ENCODE measurements at places on chromosomes 1 and 21.

GRCh38 chr1:178134061-178134460, 40.2 kb downstream of the RASAL2 start:
- no peak for DNase-seq

GRCh38 chr1:4108331-4108730, 208.3 kb upstream of the C1orf174 start:
- no peak for DNase-seq

DNA sequence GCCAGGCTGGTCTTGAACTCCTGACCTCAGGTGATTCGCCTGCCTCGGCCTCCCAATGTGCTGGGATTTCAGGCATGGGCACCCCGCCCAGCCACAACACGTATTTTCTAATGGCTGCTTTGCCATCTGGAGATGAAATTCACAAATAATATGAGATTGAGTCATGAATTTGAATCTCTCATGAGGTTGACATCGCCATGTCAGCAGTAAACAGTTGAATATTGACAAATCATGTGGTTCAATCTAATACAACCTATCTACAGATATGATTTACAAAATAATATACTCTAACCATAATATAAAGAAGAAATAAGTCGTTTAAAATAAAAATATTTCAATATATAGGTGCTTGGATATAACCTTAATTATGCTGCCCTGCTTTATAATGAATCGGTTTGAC, 42.1 kb downstream of the MYOM3 start:
- no peak for DNase-seq

- no peak for DNase-seq
These were observed 73.7 kb upstream of the UBE2U start for GRCh38 chr1:64129701-64130100.

GRCh38 chr1:115679141-115679611, 37.4 kb downstream of the VANGL1 start:
- no peak for DNase-seq

GRCh38 chr21:19510653-19511052, 1107.1 kb upstream of the TMPRSS15 start:
- no peak for DNase-seq

- no peak for DNase-seq
These were observed 6.5 kb downstream of the SLC30A7 start for GRCh38 chr1:100902365-100902764.

DNA sequence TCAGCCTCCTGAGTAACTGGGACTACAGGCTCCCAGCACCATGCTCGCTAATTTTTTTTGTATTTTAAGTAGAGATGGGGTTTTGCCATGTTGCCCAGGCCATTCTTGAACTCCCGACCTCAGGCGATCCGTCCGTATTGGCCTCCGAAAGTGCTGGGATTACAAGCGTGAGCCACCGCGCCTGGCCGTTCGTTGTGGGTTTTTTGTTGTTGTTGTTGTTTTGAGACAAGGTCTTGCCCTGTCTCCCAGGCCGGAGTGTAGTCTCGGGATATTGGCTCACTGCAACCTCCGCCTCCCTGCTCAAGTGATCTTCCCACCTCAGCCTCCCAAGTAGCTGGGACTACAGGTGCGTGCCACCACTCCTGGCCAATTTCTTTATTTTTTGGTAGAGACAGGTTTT, 4.7 kb upstream of the INAVA start:
- DNase-seq: no peak

GRCh38 chr1:57278558-57278957, 145.3 kb downstream of the DAB1 start:
- no peak for DNase-seq

- no peak for DNase-seq
These were observed 5.6 kb downstream of the EEIG2 start for GRCh38 chr1:108565512-108565911.

- no peak for DNase-seq
These were observed 66.5 kb downstream of the PLPP3 start for GRCh38 chr1:56512724-56513494.

DNA sequence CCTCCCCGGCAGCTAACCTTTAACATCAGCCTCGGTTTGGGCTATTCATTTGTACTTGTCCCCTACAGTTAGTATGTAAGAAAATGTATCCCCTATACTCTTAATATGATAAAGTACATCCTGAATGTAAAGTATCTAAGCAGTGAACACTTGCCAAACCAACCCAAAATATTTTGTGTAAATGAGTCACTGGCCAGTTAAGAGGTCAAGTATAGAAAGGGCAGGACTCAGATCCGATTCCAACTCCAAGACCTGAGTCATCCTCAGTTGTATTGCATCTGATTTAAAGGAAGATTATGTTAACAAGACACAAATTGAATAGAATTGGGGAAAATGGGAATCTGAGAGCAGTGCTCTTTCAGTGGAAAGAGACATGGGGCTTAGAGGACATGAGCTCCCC, 84.4 kb downstream of the CD58 start:
- no peak for DNase-seq

DNA sequence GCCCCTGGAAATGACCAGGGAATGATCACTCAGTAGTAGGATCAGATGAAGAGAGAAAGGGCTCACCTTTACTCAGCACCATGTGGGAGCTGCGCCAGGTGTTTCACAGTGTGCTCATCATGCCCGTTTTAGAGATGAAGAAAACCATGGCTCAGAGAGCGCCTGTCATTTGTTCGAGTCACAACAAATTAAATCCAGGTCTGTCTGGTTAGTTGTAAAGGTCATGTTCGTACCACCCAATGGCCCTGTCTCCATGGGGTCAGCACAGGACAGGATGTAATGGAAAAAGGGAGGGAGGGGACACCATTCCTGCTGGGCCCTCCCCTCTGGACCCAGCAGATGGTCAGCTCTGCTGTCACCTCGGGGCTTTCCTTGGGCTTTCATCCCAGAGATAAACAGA, 15.2 kb downstream of the KIRREL1 start:
- no peak for DNase-seq

DNA sequence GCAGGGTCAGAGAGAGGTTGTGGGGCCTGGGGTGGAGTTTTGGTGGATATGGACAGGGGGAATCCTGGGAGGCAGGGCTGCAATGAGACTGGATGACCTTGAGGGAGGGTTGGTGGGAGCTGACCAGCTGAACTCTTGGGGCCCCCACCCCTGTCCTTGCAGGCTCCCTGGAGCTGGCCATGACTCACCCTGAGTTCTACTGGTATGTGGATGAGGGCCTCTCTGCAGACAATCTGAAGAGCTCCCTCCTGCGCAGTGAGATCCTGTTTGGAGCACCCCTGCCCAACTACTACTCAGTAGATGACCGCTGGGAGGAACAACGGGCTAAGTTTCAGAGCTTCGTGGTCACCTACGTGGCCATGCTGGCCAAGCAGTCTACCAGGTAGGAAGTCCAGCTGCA, 23.6 kb downstream of the DISP3 start:
- DNase-seq: no peak

GRCh38 chr1:39720094-39720999, 18.3 kb upstream of the PPIE start:
- no peak for DNase-seq

DNA sequence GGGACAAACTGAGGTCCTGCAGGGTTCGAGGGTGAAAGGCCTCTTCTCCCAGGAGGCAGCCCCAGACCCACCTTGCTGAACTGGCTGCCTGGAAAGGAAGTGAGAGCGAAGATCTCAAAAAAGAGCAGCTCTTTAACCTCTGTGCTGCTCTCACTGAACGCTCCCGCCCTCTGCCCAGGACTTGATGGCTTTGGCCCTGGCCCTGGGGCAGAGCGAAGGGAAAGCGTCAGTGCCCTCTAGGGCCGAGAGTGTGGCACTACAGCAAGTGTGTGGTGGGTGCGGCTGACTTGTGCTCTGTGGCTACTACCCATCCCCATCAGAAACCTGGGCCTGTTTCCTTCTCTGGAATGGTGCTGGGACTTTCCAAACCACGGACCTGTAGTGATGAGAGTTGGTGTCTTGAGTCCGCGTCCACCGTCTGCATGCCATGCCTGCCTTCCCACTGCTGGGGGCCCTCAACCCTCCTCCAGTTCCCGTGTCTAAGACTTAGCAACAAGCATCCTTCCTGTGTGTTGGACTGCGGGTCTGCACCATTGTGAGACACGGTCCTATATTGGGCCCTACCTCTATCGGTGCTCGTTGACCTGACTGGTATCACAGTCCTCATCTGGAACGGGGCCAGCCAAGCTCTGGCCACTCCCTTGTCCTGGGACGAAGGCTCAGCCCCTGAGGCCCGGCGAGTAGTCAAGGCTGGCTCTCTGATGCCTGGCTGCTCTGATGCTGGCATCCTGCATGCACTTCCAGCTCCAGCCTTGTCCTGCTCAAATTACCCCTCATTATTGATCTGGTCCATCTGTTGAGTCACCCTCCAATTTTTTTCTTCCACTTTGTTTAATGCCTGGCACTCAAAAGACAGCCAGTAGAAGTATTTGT, 180.3 kb downstream of the DISC1 start:
- peak; percentile 12 for DNase-seq

GRCh38 chr1:237953238-237953637, 62.5 kb upstream of the ZP4 start:
- DNase-seq: no peak

GRCh38 chr1:184650177-184650866, 104.3 kb downstream of the EDEM3 start:
- DNase-seq: no peak

GRCh38 chr21:33478935-33479678, 667 bp downstream of the TMEM50B start:
- DNase-seq: peak; percentile 14

DNA sequence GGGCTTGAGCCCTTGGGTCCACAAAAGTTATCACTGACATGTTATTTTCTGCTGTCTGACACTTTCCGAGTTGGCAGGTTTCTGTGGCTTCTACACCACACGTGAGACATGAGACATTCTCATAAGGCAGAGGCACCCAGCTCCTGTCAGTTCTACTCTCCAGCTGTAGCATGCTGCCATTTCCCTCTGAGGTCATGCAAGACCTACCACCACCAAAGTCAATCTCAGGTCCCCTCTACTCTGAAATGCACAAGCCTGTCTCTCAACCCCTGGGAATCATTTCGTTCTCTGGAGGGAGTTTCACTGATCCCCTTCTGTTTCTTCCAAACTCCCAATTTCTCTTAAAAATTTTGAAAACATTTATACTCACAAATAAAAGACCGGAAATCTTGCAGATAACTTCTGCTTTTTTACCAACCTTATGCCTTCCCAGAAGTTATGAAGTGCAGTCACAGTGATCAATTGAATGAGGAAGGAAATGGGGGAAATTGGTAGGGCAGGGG, 39.5 kb upstream of the CR2 start:
- no peak for DNase-seq
